Activated CD4-positive, alpha-beta T cell treated with anti-CD3 and anti-CD28 coated beads, Interleukin-2, amount 10 ng/mL, durations not matched to agents 24 days and 14 days (primary cell): ENCODE measurements at places on chromosomes 3 and 15. TPM values are rescaled to one million over a fixed set of nuclear protein-coding genes. Genes with fewer than 3 reads are reported as not detected.

DNA sequence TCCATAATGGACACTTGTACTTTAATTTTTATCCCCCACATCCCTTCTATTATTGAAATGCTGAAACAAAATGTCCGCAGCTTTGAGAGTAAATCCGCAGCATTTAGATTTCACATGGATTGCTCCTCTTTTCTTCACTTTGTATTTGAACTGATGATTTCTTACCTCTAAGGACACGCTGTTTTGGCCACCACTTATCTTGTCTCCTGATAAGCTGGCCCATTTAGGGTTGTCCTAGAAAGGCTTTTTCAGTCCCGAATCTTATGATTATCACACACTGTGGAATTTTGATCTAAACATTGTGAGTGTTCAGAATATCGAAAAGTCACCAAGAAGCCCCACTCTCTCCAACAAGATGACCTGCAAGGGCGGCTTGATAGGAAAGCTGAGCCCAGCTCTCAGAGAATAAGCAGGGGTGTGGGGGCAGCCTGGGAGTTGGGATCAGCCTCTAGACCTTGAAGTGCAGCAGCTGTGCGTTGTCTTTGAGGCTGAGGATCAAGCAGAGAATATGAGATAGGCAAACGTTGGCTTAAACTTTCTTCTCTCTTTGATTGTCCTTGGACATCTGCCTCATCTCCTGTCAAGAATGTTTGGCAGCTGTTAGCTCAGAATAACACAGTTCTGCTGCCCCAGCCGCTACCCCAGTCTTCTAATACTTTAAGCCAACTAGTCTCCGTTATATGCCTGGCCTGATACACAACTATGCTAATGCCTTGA, 399.7 kb upstream of the NR2F2 start:
- DNase-seq = no peak

- DNase-seq = no peak
Measured at GRCh38 chr15:65362491-65362890, 15.3 kb downstream of the IGDCC3 start.

MIX23 gene
- total RNA-seq = 119 and 126 TPM in 2 replicates

THRB gene
- not detected in 2 replicates for total RNA-seq

GRCh38 chr3:151168269-151169094, 34.5 kb downstream of the GPR171 start:
- DNase-seq = peak; percentile 94

- no peak for DNase-seq
Measured at GRCh38 chr3:139342054-139342453, 1.8 kb upstream of the MRPS22 start.

DNA sequence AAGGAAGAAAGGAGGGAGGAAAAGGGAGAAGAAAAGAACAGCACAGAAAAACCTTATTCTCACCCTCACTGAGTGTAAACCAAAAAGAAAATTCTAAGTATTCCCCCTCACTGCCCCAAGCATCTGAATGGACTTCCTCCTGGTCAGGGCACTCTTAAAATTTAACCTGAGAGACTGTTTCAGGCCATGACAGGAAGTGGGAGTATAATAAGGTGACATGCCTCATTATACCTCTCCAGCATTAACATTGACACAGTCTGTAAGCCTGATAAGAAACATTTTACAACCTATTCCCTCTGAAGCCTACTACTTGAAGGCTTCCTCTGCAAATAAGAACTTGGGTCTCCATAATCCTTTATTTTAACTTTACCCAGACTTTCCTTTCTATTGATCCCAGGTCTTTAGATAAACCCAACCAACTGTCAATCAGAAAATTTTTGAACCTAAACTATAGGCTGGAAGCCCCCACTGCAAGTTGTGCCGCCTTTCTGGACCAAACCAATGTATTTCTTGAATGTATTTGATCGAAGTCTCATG, 41.7 kb downstream of the SLCO2A1 start:
- no peak for DNase-seq

GABPB1 gene
- 78.3 and 79.5 TPM in 2 replicates for total RNA-seq

GRCh38 chr3:43729707-43730414, 39.1 kb downstream of the ABHD5 start:
- DNase-seq = no peak

DNA sequence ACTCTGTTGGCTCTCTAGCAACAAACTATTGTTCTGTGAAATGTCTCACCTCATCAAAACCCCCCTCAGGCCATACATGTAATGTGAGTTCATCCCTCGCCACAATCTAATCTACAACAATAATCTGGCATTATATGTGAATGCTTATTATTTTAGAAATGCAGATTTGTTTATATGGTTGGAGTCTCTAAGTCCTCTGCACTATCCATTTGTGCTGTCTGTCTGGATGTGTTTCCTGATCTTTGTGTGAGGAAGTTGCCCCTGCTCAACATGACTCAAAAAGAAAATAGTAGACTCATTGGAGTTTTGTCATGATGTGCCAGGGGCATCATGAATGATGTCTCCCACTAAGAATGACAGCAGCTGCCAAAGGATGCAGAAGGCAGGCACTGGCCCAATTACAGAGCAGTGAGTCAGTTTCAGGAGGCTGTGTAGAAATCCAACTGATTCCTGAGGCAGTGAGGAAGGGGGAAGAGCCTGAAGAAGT, 161.6 kb upstream of the PDZRN3 start:
- no peak for DNase-seq

- no peak for DNase-seq
Measured at GRCh38 chr3:45054196-45054857, 28.2 kb downstream of the CLEC3B start.

DNA sequence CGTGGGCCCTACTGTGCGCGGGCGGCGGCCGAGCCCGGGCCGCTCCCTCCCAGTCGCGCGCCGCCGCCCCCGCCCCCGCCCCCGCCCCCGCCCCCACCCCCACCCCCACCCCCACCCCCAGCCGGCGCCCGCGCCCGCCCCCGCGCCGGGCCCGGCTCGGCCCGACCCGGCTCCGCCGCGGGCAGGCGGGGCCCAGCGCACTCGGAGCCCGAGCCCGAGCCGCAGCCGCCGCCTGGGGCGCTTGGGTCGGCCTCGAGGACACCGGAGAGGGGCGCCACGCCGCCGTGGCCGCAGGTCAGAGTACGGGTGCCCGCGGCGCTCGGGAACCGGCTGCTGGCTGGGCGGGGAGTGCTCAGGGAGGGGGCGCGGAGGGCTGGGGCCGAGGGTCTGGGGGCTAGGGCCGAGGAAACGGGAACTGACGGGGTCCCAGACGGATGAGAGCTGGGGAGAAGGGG, 1.1 kb upstream of the PPARG start:
- no peak for DNase-seq

DNA sequence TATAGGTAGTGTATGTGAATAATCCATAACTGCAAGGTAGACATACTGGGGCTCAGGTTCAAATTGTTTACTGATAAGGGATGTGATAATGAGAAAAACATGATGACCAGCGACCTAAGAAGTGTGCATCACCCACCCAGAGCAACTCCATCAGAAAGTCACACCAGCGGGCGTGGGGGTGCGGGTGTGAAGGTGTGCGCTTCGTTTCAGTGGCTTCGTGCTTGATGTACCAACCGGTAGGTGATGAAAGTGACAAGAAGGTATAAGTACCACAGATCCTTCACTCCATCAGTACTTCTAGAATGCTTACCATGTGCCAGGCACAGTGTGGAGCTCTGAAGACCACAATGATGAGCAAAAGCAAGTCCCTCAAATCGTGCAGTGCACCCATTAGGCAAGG, 11.2 kb downstream of the ANP32A start:
- no peak for DNase-seq

COL8A1 gene
- 0.09 TPM in 1 of 2 replicates, not detected in the other for total RNA-seq

DNA sequence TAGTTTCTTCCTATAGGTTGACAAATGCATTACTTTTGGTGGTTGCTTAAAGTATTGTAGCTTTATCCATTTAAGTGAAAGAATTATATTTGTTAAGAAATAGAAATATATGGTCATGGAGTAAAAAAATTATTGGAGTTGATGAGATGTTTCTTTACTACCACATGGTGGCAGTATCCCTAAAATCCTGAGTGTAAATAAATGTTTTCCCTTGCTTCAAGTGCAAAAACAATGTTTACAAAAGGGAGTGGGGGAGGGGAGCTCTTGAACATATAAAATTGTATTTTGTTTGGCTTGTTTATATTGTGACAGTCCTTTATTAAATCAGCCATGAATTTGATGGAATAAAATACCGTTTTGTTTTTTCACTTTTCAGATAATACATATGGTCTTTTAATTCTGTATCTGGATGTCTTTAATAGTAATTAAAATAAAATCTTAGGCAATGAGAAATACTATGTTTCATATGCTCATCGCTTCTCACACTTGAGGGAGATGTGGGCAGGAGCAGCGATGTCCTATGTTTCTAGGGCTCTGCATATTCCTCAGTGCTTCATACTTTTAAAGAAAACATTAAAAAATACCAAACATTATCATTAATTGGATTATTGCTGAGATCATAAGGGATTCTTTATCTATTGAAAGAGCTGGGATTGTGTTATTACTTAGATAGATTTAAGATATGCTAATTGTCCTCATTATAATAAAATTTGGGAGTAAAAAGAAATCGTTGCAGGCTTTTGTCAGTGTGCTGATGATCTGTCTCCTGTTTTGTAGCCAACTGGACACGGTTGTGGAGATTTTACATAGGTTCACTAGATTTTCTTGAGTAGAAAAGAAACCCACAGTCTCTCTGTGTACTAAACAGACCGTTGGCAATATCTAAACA, 349.7 kb downstream of the TUSC7 start:
- no peak for DNase-seq

GRCh38 chr15:80831606-80832224, 52.5 kb downstream of the CEMIP start:
- DNase-seq = no peak

HYKK gene
- 0.90 and 1.6 TPM in 2 replicates for total RNA-seq

GRCh38 chr3:73249047-73249446, 187.6 kb downstream of the EBLN2 start:
- no peak for DNase-seq

UNC13C gene
- total RNA-seq = not detected in 2 replicates

DNA sequence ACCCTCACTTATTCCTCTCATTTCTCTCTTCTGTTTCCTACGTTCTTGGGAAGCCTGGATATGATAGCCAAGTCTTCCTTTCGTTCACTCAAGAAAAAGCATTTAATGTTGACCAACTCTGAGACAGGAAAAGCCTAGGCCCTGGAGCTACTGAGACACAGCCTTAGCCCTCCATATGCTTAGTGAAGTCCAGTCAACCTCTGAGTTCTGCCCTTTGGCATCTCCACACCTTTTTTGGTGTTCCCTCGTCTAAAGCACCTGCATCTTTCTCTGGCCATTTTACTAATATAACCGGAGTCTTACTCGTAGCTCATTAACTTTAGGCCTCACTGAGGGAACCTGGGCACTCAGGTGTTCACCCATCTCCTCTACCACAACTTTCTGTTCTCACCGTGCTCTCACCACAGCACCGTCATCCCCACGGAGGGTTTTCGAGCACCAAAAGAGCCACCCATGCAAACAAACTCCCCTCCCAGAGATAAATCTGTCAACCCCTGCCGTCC, 632 bp downstream of the MTHFS start:
- DNase-seq = no peak

DNA sequence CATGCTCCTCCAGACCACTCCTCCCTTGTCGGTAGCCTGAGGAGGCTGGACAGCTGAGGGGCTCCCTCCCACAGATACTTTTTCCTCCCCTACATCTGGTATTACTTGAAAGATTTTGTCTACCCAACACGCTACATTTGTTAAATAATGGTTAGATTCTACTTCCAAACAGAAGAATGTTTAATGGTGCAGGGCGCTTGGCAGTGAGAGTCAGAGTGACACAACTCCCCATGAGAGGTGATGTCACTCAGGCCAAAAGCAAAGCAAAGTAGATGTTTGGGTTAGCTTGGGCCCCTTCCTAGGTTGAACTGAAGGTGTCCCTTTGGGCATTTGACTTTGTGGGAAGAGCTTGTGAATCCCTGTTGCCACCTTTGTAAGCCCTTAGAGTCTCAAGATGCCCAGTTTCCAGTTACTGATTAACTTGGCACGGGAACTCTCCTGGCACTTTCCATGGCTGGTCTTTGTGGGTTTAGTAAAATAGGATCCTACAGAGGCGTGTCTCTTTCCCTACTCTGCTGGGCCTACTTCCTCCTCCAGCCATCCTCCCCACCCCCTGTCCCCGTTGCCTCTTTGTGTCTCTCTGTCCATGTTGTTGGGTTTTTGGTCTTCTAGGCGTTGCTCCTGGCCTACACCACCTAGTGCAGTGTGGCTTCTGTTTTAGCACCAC, 5.6 kb downstream of the LIMD1 start:
- DNase-seq = no peak

DNA sequence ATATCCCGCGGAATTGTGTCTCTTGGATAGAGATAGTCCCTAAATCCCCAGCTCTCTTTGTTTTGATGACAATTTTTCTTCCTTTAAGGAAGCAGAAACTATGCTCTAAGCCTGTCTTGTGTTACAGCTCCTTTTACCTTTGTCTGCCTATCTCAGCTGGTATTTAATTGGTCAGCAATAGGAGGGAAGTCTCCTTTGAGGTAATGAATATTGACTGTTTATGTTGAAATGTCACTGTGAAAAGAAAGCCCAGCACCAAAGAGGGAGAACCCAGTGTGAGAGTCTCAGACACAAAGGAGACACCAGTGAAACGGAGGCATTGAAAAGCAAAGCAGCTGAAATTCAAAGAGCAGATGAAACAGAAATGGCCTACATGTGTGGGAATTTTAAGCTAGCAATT, 372.6 kb downstream of the NR2F2 start:
- no peak for DNase-seq

PCOLCE2 gene
- 0.28 and 0.33 TPM in 2 replicates for total RNA-seq

ISLR2 gene
- not detected in 2 replicates for total RNA-seq

GRCh38 chr3:86990734-86991481, at the start of gene VGLL3:
VGLL3 (minus strand) TSS chr3:86991149; CDS start chr3:86990743, 406 bp downstream.
- DNase-seq = peak; percentile 65

DNA sequence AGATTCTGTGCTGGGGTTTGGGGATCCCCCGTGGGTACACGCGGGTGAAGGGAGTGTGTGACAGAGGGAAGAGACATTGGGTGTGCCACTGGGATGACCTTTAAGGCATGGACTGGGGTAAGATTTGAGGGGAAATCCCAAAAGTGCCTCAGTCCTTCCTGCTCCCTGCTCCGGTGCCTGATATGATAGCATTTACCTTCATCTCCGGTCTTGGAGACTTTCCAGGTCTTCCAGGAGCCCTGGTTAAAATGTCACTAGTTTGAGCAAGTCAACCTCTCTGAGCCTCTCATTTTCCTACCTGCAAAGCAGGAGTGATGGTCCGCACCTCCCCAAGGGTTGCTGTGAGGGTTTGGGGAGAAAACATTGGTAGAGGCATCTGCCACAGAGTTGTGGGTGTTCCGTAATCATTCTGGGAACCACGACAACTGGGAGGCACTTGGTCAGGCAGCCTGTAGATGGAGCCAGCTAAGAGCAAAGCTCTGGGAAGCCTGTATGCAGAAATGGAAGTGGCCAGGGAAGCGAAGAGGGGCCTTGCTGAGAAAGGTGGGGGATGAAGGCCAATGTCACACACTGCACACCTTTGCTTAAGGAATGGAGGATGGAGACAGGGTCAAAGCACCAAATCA, 33.9 kb upstream of the KIF23 start:
- no peak for DNase-seq

DNA sequence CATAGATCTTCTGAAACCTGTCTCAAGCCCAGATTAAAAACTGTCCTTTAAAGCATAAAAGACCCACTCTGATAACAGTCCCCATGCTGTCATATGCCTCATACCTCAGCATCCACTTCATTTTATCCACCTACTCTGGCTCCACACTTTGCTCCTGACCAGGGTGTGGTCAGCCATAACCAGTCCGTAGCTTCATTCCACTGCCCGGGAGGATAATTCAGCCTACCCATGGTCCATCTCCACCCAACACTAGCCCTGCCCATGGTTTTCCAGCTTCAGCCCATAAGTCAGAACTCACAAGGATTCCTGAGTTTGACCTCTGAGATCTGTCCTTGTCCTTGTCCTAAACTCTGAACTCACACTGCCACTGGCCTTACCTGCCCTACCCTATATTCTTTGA, 262.1 kb upstream of the MANF start:
- no peak for DNase-seq

GRCh38 chr15:27844018-27844666, 255.0 kb downstream of the OCA2 start:
- DNase-seq = no peak
